Tibial nerve (tissue), 4 donors: ENCODE measurements at places on chromosomes 12 and 14.

DNA sequence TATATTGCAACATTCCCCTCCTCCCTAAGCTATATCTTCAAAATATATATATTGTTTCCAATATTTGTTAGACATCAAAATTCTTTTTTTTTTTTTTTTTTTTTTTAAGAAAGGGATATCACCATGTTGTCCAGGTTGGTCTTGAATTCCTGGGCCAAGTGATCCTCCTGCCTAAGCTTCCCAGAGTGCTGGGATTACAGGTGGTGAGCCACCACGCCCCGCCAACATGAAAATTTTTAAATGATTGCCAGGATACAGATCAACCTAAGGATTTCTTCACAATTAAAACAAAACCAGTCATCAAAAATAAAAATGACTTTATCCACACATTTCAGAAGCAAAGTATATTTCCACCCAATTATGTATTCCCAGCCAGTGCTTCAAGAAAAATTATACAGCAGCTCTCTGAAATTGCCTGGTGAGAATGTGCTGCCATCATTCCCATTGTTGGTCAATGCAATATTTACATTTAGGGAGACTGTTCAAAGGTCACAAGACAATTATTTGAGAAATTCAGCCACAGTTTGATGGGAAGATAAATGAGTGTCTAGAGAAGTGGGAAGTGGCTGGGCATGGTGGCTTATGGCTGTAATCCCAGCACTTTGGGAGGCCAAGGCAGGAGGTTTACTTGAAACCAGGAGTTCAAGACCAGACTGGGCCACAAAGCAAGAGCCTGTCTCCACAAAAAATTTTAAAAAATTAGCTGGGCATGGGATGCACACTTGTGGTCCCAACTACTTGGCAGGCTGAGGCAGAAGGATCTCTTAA lies 141.7 kb upstream of the AMIGO2 start:
- DNase-seq = no peak

GRCh38 chr12:120705618-120706017 lies 4.6 kb upstream of the UNC119B start:
- DNase-seq = no peak

DNA sequence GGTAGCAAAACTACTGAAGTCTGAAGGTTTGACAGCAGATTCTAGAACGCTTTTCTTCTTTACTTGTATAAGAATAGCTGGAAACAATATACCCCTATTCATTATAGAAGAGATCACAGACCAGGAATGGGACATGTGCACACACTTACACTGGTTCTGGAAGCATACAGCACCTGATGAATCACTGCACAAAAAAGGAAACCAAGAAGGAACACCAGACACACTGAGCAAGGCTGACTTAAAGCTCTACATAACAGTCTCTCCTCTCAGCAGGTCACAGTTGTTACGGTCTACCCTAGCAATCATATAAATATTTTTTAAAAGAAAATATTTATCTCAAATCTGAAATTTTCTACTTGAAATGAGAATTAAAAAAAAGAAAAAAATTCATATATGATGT lies 13.5 kb downstream of the ATP2B1 start:
- no peak for DNase-seq

DNA sequence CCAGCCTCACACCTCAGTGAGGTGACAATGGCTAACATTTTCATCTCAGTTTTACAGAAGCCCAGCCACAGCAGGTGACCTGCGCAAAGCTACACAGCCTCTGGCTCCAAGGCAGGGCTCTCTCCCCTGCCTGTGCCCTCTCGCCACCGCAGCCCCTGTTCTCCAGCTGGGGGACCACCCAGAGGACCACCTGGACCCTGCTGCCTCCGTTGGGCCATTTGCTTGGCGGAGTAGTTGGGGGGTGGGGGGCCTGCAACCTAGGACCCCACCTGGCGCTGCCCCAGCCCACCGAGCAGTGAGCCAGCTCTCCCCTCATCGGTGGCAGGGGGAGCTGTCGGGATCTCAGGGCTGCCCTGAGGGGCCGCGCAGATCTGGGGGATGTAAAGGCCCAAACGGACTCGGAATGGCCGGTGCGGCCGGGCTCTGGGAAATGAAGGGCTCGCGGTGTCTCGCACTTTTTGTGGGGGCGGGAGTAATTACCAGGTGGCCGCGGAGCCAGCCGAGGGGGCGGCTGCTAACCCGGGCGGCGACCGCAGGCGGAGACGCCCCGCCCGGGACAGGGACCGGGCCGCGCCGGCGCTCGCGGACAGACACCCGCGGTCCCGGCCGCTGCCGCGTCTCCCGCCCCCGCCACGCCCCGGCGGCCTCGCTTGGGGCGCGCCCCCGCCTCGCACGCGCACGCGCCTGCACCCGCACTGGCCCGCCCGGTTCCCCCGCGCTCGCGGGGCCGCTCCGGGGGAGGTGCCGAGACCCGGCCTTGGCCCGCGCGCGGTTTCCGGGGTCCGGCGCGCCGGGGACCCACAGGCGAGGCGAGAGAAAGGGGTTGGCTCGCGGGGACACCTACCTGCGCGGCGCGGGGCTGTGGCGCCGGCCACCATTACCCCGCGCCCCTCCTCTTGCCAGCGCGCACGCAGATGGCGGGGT lies 8.6 kb upstream of the GPR68 start:
- no peak for DNase-seq

- DNase-seq = no peak
Observed at GRCh38 chr12:110165540-110166159, 41.5 kb downstream of the IFT81 start.

GRCh38 chr12:27164330-27165040 lies 79.6 kb upstream of the STK38L start:
- DNase-seq = no peak

GRCh38 chr12:67669217-67669933 lies 20.8 kb downstream of the DYRK2 start:
- no peak for DNase-seq

DNA sequence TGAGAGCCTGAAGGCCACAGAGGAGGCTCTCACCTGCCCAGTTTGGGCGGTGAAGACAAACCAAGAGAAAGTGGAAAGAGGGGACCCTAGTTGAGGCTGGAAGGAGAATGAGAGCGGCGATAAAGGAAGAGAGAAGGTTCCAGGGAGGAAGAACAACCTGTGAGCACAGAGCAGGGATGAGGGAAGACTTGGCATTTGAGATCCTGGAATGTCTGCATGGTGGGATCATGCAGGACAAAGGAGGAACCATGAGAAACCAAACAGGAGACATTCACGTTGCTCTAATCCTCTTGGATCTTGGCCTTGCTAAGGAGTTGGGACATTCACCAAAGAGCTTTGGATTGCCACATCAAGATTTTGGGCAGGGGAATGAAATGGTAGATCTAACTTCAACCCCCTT lies 22.9 kb upstream of the RBM19 start:
- DNase-seq = no peak

DNA sequence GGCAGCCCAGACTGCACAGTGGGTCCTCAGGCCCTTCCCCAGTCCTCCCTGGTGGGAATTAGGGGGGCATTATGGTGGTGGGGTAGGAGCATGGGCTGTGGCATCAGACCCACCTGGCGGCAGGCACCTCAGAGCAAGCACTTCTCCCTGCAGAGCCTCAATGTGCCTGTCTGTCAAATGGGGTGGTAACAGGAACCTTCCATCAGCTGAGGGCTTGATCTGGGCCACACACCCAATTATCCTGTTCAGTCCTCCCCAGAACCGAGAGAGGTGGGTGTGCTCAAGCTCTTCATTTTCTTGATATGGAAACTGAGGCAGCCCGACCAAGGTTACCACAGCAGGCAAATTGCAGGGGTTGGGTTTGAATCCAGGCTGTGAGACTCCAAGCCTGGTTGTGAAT lies 38.4 kb downstream of the MVK start:
- no peak for DNase-seq

DNA sequence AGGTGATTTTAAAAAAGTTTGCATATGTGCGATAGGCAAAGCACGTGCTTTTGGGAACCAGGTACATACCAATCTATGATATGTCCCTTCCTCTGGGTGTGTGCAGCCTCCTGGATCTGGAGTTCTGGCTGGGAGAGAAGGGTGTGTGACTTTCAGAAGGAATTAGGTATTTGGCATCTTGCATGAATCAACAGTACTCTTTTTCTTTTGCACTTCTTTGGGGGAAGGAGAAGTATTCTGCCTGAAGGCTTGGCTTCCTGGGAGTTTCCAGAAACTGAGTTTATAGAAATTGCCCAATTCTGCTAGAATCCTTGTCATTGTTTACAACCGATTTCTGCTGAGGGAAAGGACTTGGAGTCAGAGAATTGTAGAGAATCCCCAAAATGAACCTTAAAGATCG lies 2.9 kb upstream of the CLMN start:
- DNase-seq = no peak

DNA sequence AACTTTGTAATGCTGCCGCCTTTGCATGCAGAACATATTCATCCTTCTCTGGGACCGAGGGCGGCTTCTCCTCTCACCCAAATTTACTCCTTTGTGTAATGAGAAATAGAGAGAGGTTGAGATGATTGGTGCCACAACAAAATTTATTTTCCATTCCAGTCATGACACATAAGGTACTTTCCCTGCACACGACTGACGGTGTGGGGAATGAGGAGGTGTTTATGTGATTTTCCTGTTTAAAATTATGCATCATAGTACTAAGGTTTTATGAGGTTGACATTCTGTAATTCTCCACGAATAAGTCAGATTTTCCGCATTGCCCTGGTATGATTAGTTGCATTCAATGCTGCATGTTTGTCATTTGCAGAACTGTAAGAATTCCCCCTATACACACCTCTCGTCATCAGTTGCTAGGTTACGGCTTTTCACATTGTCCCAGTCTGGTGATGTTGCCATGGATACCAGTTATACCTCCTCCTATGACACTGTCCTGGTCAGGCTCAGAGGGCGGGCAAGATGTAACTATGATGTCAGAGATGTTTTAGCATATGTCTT lies 23.1 kb downstream of the BICDL1 start:
- DNase-seq = no peak

- DNase-seq = no peak
Observed at GRCh38 chr14:82757776-82758175, 1224.1 kb upstream of the SEL1L start.

DNA sequence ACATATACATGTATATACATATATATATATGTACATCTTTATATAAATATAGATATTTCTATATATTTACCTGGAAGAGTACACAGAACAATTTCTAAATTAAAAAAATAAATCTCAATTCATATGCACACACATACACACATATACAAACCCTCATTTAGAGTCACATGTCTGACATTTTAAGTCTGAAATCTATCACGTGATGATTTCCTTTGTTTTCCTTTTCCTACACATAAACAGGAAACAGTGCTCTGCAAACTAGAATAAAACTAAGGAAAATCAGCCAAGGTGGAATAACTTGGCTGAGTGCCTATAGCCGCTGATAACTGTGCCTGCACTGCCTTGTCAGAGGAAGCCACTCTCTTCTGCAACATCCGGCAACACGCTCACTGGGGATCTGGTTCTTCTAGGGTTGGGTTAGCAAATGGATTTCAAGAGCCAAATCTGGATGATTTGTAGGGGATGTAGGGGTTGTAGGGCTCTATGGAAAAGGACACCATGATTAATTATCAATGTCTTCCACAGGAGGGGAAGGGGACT lies 480.7 kb downstream of the TMEM132D start:
- DNase-seq = no peak

- DNase-seq = no peak
Observed at GRCh38 chr12:73210548-73211204, 938.5 kb downstream of the TRHDE start.

- no peak for DNase-seq
Observed at GRCh38 chr12:80187660-80188090, 88.3 kb downstream of the OTOGL start.

GRCh38 chr12:50214018-50214417 lies 46.8 kb upstream of the CERS5 start:
- no peak for DNase-seq
